CD4-positive, CD25-positive, alpha-beta regulatory T cell (primary cell): ENCODE measurements at places on chromosomes 4 and X.

- DNase-seq: no peak
Observed at GRCh38 chr4:159855731-159856130, 752.9 kb downstream of the RAPGEF2 start.

- DNase-seq: no peak
Observed at GRCh38 chrX:152881289-152881688, 16.6 kb upstream of the ZNF185 start.

DNA sequence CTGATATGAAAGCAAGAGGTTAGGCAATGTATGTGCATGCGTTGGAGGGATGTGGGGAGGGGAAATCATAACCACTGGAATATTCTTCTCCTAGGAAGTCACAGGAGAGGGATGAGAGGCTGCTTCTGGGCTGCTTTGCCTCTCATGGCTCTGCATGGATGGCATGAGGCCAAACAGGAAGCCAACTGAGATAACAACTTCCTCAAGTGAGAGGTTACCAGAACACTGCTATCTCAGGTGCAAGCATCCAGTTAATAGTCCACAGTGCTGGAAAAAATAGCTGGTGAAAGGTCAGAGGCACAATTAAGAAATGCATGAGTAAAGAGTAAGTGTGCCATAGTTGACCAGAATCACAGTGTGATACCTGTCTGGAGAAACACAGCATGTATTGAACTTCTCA, 113.3 kb downstream of the ELOVL6 start:
- peak; percentile 8 for DNase-seq

DNA sequence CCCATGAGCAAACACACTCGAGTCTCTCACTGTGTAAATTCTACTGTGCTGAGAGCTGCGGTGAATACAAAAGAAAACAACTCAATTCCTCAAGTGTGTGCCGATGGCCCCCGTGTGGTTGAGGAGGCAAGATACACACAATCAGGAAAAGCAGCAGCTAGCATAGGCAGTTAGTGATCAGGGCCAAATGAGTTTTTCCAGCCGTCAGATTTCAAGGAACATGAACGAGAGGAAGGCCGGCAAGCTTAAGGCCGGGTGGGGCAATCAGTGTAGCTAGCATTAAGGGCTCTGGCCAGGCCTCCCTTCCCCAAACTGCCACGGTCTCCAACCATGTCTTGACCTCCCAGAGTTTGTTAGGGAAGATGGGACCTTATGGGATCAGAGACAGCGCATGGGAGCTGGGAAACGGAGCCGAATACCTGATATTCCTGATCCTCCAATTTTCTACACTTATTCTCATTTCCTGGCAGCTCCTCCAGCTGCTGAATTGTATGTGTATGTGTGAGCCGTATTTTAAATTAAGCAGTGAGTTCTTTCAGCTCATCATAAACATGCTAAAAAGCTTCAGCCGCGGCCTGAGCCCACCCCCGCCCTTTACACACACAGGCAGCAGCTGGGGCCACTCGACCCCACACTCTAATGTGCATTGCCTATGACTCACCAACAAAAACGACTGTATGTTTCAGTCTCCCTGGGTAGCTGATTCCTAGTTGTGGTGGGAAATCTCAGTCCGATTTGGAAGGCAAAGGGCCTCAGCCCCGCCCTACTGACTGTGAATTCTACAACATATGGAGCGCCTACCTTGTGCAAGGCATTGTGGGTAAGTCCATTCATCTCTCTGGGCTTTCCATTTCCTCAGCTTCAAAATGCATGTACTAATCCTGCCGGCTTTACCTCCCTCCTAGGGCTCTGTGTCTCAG, 59.9 kb downstream of the RTL9 start:
- DNase-seq: no peak

GRCh38 chr4:76594173-76594572, 159.1 kb downstream of the SHROOM3 start:
- DNase-seq: no peak
